Astrocyte of the spinal cord (primary cell): ENCODE measurements at places on chromosomes 16 and 17.

GRCh38 chr16:85002099-85002541 is 9.2 kb downstream of the ZDHHC7 start:
- peak; percentile 20 for DNase-seq

DNA sequence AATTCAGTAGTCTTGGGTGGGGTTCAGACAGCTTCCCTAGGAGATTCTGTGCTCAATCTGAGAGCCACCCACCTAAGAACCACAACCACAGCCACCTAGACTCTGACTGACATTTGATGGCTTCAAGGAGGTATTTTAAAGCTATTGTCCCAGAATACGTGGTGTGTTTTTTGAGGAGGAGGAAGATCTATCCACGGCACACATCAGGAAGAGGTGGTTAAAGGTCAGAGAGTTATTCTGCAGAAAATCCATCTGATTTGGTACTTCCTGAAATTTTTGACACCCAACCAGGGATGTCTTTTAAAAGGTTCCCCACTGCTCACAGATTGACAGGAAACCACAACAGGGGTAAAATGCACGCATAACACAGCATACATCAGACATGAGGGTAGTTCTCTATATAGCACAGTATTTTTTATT is 25.1 kb downstream of the SMARCE1 start:
- DNase-seq = no peak

DNA sequence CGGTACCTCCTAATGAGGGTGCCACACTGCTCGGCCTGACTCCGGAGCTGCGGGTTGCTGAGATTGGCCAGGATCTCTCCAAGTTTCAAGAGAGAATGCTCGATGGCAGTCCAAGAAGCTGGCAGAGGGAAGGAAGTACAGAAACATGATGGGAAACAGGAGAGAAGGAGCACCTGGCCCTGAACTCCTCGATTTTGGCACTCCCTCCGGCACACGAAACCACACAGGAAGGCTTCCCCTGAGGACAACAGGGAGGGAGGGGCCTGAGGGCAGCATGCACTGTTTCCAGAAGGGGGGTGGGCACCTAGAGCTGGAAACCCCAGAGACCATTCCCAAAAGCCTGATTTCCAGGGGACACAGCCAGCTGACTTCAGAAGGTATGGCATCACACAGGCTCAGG is 18.1 kb downstream of the CSF3 start:
- no peak for DNase-seq

GRCh38 chr17:51700011-51700760 is 439.8 kb downstream of the UTP18 start:
- DNase-seq = no peak

GRCh38 chr17:13202835-13203234 is 185.0 kb upstream of the ELAC2 start:
- no peak for DNase-seq

- no peak for DNase-seq
Observed at GRCh38 chr17:50259477-50260324, 14.6 kb upstream of the TMEM92 start.

- no peak for DNase-seq
Observed at GRCh38 chr16:70777973-70778406, 23.0 kb downstream of the VAC14 start.

DNA sequence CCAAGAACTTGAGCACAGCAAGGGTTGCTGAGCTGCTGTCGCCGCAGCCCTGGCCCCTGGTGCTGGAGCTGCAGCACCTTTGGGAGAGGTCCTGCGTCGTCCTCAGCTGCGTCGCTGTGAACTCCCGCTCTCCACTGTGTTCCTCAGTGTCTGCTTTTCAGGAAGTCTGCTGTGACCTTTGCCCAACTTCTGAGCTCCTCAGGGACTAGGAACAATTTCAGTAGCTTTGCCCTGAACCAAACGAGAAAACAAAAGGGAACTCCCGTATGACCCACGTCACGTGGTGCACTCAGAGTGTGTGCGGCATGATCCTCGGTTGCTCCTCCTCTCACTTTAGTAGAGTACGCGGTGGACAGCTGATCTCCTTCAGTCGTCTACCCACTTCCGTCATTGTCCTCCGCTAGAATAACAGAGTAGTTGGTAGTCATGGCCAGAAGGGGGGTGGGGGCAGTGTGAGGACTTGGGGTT is 44.2 kb downstream of the WDR45B start:
- no peak for DNase-seq

- DNase-seq = peak; percentile 56
Observed at GRCh38 chr16:16096121-16096857, 127.0 kb downstream of the ABCC6 start.

GRCh38 chr17:82161216-82161615 is 51.4 kb downstream of the CCDC57 start:
- no peak for DNase-seq

DNA sequence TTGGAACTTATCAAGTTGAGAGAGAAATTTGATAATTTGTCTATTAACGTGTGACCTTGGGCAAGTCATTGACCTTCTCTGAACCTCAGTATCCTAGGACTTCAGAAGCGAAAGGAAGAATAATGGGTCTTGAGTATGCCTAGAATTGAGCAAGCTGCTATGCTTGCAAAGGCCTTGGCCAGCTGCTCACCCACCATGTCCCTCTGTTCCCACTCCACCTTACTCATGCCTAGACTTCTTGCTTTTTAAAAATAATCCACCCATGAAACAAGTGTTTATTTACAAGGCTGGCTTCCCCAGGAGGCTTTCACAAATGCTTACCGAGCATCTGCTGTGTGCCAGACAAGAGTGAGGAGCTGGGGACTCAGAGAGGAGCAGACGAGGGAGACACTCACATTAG is 590.6 kb downstream of the MAF start:
- no peak for DNase-seq

GRCh38 chr17:62717889-62718288 is 90.2 kb downstream of the MARCHF10 start:
- no peak for DNase-seq

DNA sequence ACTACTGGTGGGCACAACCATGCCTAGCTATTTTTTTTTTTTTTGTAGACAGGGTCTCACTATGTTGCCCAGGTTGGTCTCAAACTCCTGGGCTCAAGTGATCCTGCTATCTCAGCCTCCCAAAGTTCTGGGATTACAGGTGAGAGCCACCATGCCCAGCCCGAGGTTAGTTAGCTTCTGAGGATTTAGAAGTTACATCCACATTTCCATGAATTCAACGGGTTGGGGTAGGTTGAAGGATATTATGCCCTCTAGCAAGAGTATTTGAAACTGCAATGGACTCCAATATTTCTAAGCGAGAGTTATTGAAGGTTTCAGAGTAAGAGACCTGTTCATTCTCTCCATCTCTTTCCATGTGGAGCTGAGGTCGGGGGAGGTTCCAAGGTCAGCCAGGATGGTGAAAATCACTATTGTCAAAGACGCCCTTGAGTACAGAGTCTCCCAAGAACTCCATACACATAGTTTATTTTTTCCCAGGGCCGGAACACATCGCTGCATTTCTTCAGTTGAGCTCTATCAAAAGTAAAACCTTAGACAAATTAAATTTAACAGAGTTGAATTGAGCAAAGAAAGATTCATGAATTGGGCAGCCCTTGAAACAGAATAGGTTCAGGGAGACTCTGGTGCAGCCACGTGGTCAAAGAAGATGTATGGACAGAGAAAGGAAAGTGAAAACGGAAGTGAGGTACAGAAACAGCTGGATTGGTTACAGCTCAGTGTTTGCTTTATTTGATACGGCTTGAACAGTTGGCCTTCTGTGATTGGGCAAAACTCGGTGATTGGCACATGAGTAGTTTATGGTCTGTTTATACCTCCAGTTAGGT is 19.0 kb upstream of the ITPRIPL2 start:
- DNase-seq = no peak

- DNase-seq = no peak
Observed at GRCh38 chr17:67403065-67403464, 26.0 kb downstream of the PITPNC1 start.

DNA sequence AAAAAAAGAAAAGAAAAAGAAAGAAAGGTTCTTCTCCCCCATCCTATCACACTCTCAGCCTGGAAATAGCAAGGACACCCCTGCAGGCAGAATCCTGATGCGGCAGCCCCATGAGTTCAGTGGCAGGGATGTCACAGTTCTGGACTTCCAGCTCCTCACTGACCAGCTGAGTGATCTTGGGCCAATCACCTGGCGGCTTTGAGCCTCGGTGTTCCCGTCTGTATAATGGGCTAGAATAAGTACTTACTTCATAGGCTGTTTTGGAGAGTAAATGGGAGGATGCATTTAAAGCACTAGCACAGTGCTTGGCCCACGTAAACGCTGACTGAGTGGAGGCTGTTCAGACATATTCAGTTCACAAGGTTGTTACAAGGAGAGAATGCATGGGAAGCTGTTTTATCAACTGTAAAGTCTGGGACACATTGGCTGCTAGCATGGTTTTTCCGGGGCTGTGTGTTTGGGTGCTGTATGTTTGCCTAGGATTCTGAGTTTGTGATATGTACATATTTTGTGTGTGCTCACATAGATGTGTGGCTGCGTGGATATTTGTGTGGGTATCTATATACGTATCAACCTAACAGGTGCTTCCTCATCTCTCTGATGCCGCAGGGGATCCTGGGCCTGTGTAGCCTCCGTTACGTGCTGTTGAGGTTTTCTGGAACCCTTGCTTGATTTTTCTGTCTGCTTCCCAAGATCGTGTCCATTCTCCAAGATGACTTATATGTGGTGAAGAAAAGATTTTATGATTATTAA is 3.4 kb downstream of the BHLHA9 start:
- no peak for DNase-seq

DNA sequence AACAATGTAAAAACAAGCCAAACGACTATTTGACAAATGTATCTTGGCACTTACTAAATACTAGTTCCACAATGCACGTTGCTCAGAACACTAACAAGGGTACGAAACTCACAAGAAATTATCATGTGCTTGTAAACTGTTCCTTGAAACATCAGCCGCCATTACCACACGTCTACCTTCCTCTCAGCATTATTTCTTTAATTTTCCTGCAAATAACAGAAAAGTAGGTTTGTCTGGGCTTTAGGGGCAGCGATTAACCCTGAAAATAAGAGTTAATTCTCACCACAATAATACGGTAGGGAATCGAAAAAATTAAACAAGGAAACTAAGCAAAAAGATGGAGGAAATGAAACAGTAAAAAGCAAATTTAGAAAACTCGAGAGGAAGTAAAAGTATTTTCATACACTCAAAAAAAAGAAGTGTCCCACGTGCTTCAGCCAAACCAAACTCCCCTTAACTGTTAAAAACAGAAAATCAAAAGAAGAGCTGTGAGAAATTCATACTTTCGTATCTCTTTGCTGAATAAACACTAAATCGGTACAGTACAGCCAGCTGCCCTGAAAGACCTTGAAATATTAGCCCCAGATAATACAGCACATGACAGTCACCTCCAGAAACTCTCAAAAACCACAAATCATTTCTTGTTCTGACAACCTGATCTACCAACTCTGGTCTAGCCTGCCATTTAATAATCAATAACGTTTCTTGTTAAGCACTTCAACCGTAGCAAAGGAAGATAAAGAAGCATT is 1.2 kb downstream of the ARHGAP17 start:
- no peak for DNase-seq

DNA sequence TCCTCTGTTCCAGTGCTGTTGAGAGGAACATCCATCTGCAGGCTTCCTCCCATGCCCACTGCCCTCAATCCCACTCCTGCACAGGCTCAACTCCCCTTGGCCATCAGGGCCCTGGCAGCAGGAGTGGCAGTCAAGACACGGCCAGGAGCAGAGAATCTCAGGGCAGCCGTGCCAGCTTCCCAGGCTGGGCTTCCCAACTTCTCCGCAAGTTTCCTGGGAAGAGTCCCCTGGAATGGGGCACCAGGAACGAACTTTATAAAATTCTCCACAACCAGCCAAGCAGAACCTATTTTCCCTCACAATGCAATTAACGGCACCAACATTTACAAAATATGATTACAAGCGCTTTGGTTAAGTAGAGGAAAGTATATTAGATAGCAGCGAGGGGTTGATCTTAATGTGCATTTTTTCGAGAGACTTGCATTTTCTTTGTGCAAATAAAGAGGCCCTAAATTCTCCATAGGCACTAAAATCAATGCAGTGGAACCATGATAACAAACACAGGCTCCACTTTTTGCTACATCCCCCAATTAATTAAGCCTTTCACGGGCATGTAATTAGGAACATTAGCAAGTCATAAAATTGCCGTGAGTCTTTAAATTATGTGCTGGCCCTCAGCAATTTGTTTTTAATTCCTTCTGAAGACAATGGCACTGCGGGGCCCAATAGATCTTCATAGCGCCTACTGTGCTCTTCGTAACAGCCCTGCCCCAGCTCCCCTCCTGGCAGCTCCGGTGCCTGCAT is 99.9 kb upstream of the LHX1 start:
- no peak for DNase-seq

DNA sequence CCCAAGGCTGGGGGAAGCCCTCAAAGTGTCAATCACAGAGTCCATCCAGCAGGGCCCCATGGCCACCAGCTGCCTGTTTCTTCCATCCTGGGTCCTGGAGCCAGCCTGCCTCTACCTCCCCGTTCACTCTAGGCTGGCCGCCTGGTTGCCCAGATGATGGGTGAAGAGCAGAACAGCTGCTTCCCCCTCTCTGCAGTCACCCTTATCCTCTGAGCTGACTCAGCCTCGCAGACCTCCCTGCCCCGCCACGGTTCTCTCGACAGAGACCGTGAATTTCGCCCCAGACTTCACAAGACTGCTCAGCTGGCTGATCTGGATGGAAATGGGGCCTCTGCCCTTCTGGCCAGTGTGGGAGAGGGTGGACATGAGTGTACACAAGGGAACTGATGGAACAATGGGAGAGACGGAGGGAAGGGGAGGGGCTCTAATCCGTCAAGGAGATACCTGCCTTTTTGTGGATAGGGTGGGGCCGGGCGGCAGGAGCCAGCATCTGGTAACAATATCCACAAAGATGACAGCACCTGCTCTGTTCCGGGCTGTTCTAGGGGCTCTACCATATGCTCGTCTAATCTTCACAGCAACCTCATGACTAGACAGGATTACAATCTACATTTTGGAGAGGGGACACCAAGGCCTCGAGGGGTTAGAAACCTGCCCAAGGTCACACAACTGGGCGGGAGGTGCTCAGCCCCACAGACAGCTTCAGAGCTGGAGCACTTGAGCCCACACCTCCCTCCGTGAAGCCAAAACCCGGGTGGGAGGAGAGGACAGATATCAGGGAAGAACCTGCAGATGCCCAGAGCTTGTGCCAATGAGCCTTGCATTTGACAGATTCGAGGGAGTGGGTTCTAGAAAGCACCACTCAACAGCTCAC is 136.0 kb downstream of the SDK2 start:
- no peak for DNase-seq

DNA sequence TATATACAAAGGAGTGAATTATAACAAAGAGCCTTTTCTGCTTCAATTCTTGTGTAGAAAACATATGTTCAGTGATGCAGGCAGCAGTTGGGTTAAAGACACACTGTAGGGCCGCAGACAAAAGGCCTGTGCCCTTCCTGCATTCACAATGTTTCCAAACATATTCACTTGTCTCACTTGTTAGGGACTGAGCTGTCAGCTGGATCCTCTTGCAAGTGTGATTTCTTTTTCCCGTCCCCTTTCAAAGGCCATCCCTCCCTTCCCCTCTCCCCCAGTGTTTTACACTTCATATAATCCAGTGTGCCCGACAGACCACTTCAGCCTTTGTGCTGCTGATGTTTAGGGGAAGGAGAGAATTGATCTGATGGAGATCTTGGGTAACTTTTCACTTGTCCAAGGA is 217.0 kb downstream of the FTO start:
- no peak for DNase-seq

- DNase-seq = no peak
Observed at GRCh38 chr16:48864055-48864454, 254.1 kb upstream of the N4BP1 start.
